ENCODE measurements at places on chromosomes 11 and 22.

DNA sequence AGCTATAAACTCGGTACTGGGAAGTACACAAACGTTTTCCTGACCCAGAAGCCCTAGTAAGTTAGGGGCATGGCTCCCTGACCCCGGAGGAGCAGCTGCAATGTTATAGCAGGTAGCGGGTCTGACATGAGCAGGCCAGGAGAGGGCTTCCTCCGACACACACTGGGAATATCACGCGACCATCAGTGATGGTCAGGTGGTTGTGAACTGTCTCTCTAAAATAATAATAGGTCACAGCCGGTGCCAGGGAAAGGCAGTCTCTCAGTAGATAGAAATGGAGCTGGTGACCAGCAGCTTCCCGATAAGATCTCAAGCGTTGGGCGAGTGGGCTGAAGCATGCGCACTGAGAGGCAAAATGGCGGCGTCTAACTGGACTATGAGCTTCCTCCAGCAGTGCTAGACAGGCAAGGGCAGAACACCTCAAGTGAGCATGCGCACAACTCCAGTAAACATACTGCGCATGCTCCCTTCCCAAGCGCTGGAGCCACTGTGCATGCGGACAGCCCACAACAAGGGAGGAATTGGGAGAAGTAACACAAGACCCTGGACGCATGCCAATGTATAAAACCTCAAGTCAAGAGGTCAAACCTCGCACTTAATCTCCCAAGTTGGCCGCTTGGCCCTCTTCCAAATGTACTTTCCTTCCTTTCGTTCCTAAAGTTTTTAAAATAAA, 22.3 kb upstream of the TESMIN start:
- no peak for DNase-seq

DNA sequence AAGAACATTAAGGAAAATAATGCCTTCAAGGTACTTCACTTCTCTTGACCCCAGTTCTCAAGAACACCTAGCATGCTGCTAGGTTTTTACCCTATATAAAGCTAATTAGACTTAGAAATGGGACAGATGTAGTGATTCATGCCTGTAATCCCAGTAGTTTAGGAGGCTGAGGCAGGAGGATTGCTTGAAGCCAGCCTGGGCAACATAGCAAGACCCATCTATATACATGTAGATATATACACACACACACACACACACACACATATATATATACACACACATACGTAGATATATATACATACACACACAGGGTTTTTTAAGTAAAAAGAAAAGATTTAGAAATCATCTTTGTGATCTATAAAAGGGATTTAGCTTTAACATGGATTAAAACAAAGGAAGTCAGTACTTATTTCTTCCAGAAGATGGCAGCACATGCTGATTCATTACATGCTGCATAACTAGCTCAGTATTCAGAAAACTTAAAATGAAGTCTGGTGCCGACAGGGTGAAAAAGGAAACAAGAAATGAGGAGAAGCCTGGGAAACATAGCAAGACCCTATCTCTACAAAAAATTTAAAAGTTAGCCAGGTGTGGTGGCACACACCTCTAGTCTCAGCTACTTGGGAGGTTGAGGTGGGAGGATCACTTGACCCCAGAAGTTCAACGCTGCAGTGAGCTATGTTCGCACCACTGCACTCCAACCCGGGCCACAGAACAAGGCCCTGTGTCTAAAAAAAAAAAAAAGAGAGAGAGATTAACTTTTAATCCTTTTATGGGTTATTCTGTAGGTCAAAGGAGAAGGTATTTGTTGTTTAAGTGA, 28.5 kb upstream of the RBX1 start:
- DNase-seq, result peak; percentile 12

- DNase-seq, result no peak
These were observed 199.0 kb downstream of the SOX6 start for GRCh38 chr11:16157327-16157726.

DNA sequence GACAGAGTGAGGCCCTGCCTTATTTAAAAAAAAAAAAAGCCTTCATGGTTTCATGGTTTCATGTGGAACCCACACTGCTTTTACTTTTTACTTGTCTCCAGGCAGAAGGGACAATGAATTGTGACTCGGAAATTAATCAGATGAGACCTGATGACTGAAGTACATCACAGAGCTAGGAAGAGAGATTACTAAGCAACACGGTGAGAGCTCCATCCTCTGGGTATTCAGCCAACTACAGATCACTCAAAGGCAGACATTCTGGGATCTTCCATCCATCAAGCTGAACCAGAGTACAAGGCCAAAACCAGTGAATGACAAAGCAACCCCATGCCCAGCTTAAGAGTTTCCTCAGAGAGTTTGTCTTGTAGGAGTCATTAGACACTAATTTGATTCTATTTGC, 433.2 kb downstream of the SOX6 start:
- no peak for DNase-seq

- DNase-seq, result no peak
These were observed 1.2 kb upstream of the KCNE3 start for GRCh38 chr11:74468521-74468920.

GRCh38 chr11:102620818-102621561, 4.1 kb downstream of the MMP20 start:
- DNase-seq, result no peak

DNA sequence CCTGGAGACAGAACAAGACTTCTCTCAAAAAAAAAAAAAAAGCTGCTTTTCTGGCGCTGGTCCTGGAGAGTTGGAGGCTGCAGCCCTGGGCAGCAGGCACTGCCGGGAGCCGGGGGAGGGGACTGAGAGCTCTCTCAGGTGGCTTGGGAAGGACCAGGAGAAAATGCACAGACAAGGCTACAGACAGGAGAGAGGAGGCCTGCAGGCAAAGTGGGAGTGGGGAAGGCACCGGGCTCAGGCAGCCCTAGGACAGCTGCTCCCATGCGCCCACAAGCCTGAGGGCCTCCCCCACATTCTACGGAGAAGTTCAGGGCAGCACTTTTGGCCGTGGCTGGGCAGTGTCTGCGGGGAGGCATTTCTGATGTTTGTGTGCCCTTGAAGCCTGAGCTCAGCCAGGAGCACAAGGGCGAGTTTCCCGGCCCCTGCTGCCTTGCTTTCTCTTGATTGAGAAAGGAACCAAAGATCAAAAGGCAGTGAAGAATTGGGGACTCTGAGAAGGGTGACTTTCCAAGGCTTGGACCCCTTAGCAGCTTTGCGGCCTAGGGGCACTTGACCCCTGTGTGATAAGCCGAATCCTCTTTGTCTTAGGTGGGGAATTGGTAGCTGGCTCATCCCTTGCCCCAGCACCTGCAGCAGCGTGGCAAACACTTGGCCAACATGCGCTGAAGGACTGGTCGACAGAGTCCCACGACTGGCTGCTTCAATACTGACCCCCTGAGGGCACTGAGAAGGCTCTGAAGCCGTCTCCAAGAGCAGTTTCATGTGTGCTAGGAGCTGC, 35.3 kb downstream of the PPM1F start:
- no peak for DNase-seq

GRCh38 chr11:86099874-86100273, 31.0 kb upstream of the PICALM start:
- DNase-seq, result no peak

DNA sequence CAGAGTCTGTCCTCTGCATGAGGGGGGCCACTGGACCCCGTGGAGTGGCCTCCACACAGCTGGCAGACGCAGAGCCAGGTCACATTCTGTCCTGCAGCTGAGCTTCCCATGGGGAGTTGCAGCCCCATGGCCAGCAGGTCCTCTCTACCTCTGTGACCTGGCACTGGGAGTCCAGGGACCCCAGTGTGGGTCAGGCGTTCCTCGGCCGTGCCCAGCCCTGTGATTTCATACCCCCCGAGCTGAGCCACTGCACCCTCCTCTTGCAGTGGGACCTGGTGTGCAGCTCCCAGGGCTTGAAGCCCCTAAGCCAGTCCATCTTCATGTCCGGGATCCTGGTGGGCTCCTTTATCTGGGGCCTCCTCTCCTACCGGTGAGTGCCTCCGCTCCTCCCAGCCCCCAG, 32.2 kb upstream of the SLC22A12 start:
- DNase-seq, result no peak

DNA sequence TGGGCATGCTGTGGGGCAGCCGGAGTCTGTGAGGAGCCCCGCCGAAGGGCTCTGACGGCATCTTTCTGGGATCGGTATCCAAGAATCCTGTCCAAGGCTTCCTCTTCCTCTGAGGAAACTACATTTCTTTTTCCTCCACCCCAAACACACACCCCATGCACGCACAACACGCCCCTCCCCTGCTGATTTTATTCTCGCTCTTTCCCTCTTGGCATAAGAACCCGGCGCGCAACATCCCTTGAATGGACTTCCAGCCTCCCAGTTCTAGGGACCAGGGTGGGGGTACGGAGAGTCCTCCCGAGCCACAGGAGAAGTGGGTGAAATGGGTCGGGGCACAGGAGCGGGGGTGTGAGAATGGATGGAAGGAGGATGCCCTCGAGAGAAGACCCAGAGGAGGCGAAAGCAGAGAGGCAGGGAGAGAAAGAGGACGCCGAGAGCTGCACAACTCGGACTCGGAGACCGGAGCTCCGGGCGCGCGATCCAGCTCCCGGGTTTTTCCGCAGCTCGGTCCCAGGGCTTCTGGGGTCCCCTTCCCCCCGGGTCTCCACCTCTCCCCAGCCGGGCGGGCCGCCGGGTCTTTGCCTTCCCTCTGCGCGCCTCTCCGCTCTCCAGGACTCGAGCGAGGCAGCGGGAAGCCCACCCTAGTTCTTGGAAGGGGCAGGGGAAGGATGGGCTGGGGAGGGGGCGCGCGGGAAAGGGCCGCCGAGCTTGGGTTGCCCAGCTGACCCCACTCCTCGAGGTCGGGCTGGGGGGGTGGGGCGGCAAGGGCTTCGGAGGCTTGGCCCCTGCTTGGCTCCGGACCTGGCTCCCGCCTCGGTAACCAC, 1.5 kb upstream of the LARGE1 start:
- peak; percentile 58 for DNase-seq

DNA sequence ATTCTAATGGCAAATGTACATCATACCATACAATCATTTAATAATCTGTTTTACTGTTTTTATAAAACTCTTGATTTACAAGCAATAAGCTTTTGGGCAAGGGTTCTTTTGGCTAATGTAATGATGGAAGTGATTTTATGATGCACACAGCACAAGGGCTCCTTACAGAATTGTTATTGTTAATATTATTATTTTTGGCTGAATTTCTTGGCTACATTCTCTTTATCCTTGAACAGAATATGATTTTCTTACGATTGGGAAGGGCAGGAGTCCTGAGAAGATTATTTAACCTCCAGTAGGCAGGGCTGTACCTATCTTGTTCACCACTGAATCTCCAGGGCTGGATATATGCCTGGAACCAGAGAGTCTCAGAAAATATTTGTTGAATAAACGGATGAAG, 70.4 kb upstream of the ARHGAP20 start:
- DNase-seq, result no peak

GRCh38 chr11:64306876-64307622, 1.7 kb downstream of the ESRRA start:
- DNase-seq, result no peak

- DNase-seq, result no peak
These were observed 16.7 kb downstream of the OSBPL5 start for GRCh38 chr11:3148255-3148989.

GRCh38 chr22:41175546-41175945, 29.6 kb upstream of the L3MBTL2 start:
- no peak for DNase-seq

DNA sequence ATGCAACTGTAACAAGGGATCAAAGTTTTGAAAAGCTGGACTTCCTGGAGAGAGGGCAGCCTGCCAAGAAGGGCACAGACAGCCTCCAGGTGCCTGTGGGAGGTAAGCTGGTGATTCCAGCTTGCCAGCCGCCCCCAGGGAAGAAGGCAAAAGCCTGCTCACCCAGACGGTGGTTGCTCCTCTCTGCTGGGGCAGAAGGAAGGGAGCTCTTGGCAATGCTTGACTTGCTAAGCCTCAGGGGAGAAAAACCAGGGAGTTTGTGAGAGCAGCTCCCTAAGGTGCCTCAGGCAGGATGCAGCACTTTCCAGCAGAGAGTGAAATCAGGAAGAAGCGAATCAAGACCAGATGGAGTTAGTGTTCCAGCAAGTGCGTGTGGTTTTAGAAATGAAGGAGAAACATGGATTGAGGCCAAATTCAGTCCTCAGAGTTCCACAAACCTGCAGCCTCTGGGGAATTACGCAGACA, 553.6 kb downstream of the BUD13 start:
- DNase-seq, result no peak

GRCh38 chr11:74371269-74372052, 26.8 kb downstream of the PGM2L1 start:
- peak; percentile 5 for DNase-seq

DNA sequence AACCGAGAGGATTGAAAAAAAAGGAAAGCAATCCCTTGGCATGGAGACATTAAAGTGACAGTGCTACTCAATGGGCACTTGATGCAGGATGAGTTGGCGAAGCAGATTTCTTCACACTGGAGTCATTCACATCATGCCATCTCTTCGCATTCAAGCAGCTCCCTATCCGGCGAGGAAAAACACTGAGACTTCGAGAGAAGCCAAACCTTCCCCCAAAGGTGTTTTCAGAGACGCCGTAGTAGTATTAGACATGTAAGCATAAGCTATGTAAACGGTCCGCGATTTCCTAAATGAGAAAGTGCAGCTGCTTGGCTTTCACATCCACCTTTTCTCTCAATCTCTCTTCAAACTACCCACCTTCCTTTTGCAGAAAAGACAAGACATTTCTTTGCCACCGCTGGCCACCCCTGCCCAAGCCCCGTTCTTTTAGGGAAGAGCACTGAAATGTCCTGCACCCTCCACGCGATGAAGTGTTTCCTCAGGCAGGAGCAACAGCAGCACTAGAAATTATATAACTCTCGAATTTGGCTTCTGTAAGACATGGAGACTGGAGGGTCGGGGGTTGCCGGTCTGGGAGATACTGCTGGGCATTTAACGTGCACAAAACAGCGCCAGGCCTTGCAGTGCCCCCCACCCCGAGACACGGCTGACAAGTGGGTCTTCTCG, at the start of gene DLG2:
TSS of gene DLG2 (minus strand) at position 13 of the 666 bp plus-strand sequence.
- peak; percentile 20 for DNase-seq

- no peak for DNase-seq
These were observed 95.7 kb downstream of the SCN3B start for GRCh38 chr11:123558536-123559315.

DNA sequence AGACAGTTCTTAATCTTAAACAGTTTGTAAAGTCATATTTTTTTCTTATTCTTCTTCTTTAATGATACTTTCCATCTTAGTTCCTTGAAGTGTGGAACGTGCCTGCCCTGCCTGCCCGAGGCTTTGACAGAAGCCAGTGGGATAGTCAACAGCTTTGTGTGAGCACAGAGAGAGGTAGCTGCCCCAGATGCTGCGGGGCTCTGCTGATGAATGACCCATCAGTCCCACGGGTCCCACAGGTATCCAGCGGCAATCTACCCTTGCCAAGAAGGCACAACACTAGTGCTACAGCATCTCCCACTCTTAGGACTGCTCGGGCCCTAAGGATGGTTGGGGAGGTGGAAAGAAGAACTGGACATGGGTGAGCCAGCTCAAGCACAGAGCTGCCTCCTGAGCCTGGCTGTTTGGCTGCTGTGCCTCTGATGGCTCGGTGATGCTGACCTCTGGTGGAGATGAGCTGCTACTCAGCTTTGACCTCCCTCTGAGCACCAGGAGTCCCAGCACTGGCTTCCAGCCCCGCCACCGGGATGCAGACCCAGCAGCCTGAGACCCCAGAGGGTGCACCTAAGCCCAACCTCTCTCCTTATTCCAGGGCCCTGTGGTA, 11.8 kb upstream of the APLNR start:
- peak; percentile 66 for DNase-seq

- DNase-seq, result no peak
These were observed 317.7 kb downstream of the OPCML start for GRCh38 chr11:133214646-133215045.

- DNase-seq, result peak; percentile 94
These were observed 2.8 kb downstream of the RIC8A start for GRCh38 chr11:210122-210802.
